ENCODE measurements at places on chromosomes 12 and 14.

DNA sequence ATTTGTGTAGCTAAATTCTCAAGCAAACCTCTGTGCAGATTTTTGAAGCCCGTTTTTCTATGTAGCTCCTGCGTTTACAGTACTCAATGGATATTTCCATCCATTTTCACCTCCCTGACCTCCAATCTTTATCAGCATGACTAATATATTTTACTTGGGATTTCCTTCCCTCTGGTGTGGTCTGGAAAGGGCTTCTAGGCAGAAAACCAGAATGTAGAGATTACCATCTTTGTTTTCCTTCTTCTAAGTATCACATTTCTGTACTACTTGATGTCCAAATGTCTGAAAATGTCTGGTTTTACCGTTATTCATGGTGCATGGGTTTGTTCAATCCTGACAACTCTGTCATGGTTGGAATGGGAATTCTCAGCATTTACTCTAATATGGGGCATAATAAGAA is 907.6 kb upstream of the FLRT2 start:
- no peak for DNase-seq

DNA sequence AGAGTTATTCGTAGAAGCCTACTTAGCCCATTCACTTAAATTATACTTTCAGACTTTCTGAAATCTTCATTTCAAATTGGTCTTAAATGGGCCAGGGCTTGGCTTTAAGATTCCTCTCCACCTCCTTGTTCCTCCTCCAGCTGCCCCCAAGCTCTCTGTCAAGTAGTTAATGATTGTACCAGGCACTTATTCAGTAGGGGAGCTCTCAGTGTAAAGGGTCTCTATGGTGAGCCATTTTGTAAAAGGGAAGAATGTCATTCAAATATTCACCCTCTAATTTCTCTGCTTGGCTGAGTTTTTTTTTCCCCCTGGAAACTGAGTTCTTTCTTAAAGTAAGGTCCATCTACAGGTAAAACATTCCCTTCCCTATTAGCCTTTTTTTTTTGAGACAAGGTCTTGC is 96.6 kb downstream of the SUDS3 start:
- DNase-seq = no peak

DNA sequence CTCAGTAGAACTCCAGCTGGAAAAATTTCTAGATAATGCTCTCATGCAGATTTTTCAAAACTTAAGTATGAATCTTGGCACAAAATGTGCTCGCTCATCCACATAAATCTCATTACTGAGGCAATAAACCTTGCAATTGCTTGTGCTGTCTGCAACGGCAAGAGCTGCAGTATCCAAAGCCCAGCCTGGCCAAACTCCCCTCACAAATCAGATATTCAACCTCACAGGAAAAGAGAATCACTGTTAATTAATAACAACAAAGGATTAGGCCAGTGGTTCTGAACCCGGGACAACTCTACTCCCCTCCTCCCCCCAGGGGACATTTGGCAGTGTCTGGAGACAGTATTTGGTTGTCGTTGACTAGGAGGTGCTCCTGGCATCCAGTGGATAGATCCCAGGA is 19.2 kb upstream of the CORO1C start:
- peak; percentile 77 for DNase-seq

- peak; percentile 70 for DNase-seq
Measured at GRCh38 chr12:79844693-79845092, 90.2 kb downstream of the PPP1R12A start.

DNA sequence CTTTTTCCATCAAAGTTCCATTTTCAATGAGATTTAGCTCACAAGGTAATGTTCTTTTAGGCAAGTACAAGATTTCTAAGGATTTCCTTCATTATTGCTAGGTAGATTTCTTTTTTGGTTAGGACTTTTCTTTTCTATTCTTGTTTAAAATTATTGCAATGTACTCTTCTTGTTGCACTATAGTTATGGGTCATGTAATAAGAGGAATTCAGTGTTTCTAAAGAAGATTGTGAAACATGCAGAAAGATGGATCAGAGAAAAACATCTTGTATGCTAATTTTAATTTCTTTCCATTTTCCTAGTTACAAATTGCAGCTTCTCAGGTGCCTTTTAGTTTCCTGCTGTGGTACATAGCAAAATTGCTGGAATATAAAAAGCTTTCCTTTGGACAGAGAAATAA is 56.1 kb downstream of the BTG1 start:
- no peak for DNase-seq

- DNase-seq = peak; percentile 33
Measured at GRCh38 chr12:88866881-88867280, 286.6 kb upstream of the KITLG start.

DNA sequence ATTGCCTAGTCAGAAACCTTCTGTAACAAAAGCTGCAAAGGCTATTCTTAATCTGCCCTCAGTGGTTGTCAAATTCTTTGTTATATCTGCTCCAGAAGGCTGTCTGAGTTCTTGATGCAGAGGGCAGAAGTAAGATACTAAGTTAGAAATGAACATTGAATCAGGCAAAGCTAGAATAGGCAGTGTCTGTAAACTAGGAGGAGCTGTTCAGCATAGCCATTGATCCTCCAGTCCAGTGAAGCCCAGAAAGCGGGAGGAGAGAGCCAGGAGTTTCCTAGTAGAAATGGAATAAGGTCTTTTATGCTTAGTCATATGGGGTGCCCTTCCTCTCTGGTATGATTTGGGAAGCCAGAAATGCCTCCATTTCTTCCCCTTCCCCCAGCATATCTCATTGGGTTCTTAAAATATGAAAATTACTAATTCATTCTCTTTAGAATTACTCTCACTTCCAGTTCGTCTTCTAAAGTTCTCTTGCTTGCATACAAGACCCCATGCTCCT is 76.2 kb downstream of the APAF1 start:
- no peak for DNase-seq

DNA sequence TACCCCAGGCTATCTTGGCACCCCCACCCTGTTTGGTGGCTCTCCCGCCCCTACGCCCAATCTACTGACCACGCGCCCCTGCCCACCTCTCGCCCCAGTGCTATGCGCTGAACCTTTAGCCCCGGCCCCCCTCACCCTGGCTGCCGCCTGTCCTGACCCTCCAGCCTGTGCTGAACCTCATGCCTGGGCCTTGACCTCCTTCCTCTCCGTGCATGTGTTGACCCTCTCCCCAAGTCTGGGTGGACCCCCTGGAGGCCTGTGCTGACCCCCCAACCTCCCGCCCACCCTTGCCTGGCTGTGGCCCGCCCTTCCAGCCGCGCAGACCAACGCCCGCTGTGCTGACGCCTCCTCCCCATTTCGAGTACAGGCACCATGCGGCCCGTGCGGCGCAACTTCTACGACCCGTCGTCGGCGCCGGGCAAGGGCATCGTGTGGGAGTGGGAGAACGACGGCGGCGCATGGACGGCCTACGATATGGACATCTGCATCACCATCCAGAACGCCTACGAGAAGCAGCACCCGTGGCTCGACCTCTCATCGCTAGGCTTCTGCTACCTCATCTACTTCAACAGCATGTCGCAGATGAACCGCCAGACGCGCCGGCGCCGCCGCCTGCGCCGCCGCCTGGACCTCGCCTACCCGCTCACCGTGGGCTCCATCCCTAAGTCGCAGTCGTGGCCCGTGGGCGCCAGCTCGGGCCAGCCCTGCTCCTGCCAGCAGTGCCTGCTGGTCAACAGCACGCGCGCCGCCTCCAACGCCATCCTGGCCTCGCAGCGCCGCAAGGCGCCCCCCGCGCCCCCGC is 20.7 kb downstream of the DTX1 start:
- no peak for DNase-seq

- no peak for DNase-seq
Measured at GRCh38 chr14:38047195-38047902, 160.4 kb upstream of the SSTR1 start.

DNA sequence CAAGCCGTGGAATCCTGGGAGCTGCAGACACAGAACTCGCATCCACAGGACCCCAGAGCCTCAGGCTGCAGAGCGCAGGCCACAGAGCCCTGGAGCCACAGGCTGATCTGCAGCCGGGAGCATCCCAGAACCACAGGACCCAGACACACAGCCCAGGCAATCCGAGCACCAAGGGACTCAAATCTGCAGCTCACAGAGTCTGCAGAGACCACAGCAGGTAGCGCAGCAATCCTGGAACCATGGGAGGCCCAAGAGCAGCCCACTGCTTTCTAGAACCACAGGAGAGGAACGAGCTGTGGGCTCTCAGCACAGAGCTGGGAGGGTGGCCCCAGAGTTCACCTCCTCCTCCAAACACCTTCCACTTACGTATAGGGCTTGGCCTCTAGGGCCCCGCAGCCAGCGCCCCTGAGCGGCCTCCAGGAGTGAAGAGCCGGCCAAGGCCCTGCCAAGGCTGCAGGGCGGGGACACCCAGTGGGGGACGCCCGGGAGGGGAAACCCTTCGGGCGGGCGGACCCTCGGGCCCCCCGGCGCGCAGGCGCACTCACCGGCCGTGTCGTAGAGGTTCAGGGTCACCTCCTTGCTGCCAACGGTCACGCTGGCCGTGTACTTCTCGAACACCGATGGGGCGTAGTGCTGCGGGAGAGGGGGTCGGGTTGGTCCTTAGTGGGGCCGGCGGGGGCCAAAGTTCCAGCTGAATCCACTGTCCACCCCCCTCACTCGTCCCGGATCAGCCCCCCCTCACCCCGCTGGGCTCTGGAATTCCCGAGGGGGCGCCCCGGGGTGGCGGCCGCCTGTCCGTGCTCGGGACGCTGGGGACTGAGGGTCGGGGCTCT is 665 bp downstream of the RHOF start:
- DNase-seq = no peak

DNA sequence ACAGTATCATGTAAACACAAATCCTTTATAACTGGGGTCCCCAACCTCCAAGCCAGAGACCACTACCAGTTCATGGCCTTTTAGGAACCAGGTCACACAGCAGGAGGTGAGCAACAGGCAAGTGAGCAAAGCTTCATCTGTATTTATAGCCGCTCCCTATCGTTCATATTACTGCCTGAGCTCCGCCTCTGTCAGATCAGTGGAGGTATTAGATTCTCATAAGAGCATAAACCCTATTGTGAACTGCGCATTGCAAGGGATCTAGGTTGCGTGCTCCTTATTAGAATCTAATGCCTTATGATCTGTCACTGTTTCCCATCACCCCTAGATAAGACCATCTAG is 49.9 kb downstream of the LRP6 start:
- DNase-seq = no peak

DNA sequence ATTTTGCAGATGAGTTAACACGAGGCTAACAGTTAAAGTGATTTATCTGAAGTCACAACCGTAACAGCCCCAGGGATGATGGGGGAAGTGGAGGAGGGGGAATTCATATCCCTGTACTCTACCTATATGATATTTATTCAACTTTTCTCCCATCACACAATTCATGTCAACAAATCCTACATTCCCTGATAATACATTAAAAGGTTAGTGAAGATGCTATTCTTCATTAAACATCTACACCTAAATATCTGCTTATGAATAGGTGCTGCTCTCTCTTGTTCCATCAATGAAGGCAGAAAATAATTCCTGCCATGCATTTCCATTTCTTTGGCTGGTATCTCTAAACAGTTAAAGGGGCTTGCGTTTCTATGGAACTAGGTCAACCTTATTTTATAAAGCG is 6.8 kb downstream of the YBX3 start:
- DNase-seq = no peak

GRCh38 chr14:77053046-77053841 is 24.7 kb upstream of the IRF2BPL start:
- peak; percentile 82 for DNase-seq

- DNase-seq = no peak
Measured at GRCh38 chr12:129830796-129831195, 73.0 kb downstream of the TMEM132D start.

DNA sequence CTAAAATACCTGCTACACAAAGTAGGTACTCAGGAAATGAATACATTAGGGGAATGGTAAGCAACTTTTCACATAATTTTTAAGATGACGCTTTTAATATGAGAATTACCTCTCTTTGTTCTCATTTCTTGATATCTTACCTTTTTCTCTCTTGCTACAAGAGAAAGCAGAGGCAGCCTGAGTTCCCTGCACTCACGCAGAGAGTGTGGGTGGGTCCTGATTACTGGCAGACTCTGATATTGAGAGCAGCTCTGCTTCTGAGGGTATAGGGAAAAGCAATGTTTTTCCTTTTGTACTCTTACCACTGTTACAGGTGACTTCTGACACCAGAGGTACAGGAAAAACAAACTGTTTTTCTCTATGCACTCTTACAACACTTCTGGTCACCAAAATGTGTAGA is 420.2 kb upstream of the TMTC1 start:
- no peak for DNase-seq

DNA sequence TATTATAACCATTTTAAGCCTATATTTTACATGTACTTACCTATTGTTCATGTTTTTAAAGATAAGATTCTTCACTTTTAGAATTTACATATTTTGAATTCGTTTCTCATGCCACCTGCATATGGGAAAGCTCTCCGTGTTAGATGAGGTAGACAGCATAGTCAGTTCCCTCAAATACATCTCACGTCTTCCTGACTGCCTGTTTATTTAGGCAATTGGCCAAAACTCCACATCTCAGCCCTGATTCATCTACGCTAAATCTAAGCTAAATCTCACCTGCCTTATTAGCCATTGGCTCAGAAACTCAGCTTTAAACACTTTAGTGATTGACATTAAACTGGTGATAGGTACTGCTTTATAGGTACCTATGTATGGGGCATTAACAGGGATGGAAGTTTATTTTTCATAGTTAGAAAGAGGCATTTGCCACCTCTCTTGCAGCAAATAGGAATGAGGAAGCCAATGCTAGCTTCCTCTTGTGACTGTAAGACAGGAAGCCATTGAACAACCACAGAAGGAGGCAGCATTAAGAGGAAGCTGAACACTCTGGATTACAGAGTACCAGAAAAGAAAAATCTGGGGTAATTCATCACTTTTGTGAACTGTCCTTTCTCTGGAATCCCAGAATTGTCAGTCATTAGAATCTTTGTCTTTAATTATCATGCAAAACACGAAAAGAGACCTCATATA is 111.9 kb downstream of the LRFN5 start:
- DNase-seq = no peak

- peak; percentile 23 for DNase-seq
Measured at GRCh38 chr14:91281346-91281745, 36.8 kb upstream of the GPR68 start.

DNA sequence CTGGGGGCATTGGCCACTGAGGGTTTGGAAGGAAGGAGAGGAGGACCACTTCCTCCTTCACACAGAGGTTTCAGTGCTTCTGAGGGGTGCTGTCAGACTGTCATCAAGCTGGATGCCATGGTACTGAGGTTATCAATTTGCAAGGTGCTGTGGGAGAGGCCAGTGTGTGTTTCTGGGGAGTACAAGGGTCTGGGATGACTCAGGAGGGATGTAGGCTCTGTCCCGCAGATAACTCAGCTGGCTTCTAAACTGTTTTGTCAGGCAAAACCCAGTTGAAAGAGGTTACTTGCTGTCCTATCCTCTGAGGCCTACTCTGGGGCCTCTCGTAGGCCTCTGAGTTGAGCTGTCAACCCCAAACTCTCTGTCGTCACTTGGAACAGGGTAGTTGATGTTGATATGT is 22.8 kb downstream of the ADCK1 start:
- no peak for DNase-seq

DNA sequence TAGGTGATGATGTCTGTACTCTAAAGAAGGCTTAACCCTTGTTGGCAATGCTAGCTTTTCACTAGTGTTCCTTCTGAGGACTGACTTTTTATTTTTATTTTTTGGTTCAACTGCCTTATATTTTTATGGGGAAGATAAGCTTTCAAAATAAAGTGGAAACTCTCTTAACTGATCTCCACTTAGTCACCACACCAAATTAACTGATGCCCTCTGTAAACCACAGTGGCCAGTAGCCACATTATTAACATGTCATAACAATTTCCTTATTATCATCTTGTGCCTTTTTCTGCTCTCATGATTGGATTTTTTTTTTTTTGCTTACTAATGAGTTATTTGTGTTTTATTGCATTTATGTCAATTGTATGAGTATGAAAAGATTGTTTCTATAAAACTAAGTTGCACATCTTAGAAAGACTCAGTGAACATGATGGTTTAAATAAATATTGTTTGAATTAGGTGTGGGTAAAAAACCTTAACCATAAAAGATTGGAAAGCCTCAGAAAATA is 56.9 kb downstream of the SCFD1 start:
- no peak for DNase-seq

Measured in fibroblast of skin of abdomen (primary cell).